Amniotic epithelial cell (primary cell): ENCODE measurements at places on chromosomes 2 and 18.

DNA sequence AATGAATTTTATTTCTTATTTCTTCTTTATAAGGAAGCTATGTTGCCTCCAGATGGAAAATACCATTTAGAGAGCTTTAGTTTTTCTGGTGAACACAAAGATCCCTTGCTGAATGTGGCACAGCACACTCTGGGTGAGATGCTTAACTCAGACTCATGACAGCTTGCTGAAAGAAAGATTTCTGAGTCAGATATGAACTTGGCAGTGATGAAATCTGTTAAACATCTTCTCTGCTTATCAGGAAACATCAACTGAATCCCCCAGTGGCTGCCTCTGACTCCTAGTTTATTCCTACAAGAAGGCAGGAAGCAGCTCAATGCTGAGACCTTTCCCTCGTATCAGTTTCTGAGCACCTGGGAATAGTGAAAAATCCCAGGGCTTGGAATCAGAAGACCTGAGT, 162.8 kb downstream of the OSR1 start:
- DNase-seq = peak; percentile 59

DNA sequence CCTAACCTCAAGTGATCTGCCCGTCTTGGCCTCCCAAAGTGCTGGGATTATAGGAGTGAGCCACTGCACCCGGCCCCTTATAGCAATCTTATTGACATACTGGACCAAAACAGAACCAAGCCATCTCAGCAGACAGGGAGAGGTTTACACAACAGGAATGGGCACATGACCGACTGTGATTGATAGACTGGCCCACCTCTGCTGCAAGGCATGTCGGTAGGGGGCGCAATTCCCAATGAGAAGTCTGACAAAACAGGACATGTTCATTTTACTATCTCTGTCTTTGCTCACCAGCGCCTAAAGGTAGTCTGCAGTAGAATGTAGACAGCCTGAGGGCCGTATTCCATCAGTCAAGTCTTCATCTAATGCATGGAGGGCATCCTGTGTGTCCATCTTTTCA, 2.0 kb downstream of the LYPD6B start:
- no peak for DNase-seq

DNA sequence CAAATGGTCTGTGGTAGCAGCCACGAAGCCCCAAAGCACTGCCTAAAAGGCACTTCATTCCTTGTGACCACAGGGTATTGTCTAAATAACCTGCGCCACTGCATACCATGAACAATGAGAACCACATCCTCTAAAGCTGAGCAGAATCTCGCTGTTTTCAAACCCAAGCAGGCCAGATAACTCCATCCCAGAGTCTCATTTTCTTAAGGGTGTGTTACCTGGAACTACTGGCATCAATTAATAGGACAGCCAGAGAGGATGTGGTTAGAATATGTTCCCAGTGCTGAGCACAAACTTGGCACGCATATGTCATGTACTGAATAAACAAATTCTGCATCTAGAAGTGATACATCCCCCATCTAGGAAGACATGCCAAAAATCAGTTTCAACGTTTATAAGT, 13.0 kb downstream of the VPS4B start:
- DNase-seq = peak; percentile 30

GRCh38 chr2:229454934-229455631, 184.0 kb upstream of the PID1 start:
- peak; percentile 95 for DNase-seq

- no peak for DNase-seq
These were observed 63.6 kb downstream of the SLC35F5 start for GRCh38 chr2:113692698-113693428.

GRCh38 chr2:195363496-195363895, 293.5 kb upstream of the SLC39A10 start:
- peak; percentile 29 for DNase-seq

DNA sequence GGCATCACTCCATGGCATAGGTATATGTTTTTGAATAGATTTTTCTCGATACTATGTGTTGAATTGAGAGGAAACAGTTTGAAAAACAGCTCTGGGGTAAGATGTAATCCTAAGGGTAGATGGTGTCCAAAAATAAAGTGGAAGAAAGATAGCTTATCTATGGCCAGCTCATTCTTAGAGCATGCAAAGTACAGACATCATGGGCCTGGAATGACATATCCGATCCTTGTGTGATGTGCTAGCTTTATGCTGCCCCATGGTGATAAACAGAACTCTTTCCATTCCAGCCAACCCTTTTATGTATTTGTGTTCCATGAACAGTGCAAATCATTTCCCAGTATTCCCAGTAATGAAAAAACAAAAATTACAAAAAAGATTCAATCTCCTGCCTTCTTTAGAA, 390.2 kb upstream of the NXPH2 start:
- no peak for DNase-seq

DNA sequence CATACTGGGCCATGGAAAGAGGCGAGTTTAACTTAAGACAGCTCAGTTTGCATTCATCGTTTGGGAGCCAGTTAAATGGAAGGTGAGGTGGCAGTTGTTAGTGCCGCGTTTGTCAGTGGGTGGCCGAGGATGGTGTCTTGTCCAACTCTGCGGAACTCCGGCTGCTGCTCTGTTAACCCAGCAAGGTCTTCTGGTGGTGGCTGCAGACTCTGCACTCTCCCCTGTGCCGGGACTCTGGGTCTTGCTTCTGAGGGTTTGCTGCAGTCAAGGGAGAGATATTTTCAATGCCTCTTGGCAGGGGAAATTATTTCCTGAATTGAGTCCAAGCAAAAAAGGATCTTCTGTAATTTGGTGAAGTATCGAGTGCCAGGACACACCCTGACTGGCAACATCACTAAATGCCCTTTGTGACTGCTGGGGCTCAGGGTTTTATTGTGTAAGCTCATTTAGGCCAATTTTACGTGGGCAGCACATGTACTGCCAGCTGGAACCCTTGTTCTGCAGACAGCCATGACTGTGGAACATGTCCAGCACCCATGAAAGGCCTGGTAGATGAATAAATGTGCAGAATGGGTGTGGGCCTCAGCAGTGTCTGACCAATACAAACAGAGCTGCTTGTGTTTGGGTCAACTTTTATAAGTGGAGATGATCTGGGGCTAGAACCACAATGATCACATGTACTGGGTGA, 58.1 kb downstream of the IL1R2 start:
- DNase-seq = no peak

DNA sequence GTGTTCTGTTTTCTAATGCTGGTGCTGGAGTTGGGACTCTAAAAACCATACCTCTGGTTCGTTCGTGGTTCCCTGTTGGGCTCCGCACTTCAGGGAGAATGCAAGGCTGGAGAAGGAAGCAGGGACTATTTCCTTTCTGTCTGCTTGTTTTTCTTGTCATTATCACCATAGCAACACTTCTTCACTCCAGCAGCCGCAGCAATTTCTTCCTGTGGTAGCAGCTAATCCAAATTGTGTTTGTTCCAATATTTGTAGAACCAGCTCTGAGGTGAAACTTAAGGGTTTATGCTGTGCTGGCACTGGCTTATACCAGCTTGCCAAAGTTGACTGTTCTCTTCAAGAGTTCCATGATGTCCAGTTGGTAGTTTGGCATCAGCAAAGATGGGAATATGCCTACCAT, 301.4 kb upstream of the SYT4 start:
- no peak for DNase-seq

DNA sequence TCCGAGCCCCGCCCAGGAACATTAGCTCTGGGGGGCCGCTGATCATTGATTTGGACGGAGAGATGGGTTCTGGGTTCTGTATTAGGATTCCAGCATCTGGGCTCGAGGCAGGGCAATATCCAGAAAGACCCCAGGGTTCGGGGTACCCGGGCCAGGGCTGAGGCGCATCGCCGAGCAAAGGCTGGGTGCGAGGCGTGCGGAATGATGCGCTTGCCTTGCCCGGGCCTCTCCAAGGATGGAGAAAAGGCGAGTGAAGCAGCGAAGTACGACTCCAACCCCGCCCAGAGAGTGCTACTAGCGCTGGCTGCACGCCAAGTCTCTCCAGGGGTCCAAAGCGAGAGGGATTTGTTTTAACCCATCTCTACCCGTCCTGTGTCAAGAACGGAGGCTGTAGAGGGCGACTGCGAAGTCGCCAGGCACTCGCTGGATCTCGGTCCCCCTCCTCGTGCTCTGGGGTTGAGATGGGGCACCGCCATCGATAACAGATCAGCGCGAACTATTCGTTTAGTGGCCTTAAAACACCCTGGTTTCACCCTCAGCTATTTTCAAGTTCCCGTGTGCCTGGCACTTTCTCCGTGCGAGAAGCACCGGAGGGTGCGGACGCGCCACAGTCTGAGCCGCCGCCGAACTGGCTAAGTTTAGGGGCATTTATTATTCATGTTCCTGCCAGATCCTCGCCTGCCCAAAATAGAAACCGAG, 1.9 kb downstream of the ADCYAP1 start:
- no peak for DNase-seq

- no peak for DNase-seq
These were observed 29.0 kb downstream of the CCDC195 start for GRCh38 chr2:224687156-224687555.

- DNase-seq = no peak
These were observed 518.8 kb upstream of the ACVR2A start for GRCh38 chr2:147325990-147326389.

DNA sequence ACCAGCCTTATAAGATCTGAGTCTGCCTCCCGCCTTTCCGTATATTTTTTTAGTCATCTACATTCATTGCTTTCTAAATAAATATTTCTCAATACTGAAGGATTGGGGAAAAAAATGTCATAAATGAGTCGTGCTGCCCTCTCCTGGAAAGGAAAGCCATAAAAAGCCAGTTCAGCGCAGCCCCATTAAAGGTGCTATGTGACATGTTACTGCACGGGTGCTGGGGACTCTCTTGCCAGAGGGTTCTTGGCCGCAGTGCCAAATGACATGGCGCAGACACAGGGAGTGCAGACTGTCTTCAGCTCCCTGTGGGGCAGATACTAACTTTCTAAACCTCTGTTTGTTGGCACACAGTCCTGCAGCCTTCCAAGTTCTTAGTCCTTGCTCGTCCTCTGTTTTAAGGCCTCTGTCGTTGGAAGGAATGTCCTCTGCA, 53.7 kb upstream of the MAP3K20 start:
- DNase-seq = peak; percentile 35

DNA sequence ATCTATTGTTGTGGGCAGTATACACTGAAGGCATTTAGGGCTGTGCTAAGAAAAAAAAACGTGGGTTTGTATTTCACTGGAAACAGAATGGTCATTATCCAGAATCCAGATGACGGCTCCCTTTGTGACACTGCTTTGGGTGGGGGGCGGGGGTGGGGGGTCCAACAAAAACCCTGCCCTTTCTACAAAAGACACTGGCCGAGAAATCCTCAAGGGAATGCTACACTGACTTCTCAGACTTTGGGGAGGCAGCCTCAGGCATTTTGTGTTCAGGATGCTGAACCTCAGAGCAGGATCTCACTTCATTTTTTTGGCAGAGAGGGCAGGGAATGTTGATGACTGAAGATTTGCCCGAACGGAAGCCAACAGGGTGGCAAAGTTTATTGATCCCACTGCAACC, 417.1 kb downstream of the HRH4 start:
- no peak for DNase-seq

GRCh38 chr18:37294951-37295350, 270.6 kb downstream of the CELF4 start:
- no peak for DNase-seq

- no peak for DNase-seq
These were observed 351.8 kb upstream of the TMEFF2 start for GRCh38 chr2:192546565-192546964.

DNA sequence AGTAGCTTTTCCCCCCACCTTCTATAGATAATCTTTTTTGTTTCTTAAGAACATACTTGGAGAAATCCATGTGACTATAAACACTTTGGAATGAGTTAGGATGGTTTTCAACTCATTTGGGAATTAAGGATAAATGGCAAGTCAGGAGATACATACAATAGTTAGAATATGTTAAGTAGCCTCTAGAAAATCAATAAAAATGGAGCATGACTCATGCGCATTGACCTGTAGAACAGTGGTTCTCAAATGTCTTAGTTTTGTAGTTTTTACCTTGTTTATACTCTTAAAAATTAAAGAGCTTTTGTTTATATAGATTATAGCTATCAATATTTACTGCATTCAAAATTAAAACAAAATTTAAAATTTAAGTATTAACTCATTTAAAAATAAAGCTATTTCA, 24.7 kb downstream of the NUP35 start:
- DNase-seq = no peak

GRCh38 chr2:24830786-24831185, 37.6 kb downstream of the CENPO start:
- DNase-seq = no peak

- no peak for DNase-seq
These were observed 355.0 kb downstream of the LNPK start for GRCh38 chr2:175647058-175647457.

- DNase-seq = no peak
These were observed 78.0 kb downstream of the MARCHF4 start for GRCh38 chr2:216294305-216294704.

GRCh38 chr18:69752737-69753380, 194.8 kb downstream of the CD226 start:
- no peak for DNase-seq

- DNase-seq = no peak
These were observed 20.7 kb upstream of the TTN start for GRCh38 chr2:178827739-178828485.

DNA sequence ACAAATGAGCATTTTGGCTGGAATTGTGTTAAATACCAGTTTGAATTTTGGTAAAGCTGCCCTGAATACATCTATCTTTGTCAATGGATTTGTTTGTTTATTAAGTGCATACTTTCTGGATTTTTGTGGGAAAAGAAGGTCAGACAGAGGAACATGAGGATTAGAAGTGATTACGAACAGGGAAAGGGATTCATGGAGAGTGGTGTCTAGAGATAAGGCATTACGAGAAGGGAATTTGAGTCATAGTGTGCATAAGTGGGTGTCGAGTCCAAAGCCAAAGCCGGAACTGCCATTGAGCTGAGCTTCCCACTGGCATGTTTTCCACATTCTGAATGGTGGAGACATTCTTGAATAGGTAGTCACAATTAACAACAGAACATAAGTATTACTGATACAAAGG, 68.9 kb upstream of the EFEMP1 start:
- peak; percentile 100 for DNase-seq

DNA sequence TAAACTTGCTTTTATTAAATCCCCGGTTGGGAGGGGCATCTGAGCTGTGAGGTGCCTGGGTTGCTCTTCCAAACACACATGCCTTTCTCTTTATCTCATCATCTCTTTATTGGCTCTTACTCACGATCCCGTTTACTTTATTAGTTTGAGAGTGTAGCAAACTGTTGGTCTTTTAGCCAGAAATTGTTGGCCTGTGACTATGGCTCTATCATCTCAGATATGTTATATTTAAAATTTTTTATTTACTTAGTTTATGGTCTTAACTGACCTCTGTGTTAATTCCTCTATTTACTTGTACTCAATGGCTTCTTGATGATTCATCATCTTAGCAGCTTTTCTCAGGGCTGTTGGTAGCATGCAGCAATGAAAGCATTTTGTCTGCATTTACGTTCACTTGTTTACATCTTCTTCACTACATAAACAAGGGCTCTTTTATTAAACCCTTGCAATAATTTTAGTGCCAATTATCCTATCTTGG, 408.4 kb downstream of the HRH4 start:
- DNase-seq = no peak

DNA sequence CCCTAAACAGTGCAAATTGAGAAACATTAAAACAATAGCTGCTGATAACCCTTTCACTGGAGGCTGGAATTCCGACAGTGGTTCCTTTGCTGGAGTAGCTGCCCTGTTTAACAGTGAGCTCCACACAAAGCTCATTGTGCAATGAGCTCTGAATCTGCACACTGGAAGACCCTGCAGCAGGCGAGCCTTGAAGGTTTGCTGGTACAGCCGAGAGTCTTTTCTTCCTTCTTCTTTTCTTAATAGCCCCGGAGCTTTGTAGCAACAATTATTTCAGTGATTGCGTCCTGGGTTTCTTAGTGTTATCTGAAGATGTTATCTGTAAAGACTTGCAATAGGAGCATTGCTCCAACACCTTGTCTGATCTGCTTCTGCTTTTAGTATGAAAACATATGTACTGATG, 50.8 kb upstream of the CXCR4 start:
- no peak for DNase-seq
